Heart right ventricle (tissue), 16 donors: ENCODE measurements at places on chromosomes 1 and 21.
A peak's percentile ranks its signal among the peaks of the same experiment; 100 is the strongest.

GRCh38 chr1:33295450-33296081, 25.3 kb downstream of the A3GALT2 start:
- DNase-seq = peak; percentile 89

DNA sequence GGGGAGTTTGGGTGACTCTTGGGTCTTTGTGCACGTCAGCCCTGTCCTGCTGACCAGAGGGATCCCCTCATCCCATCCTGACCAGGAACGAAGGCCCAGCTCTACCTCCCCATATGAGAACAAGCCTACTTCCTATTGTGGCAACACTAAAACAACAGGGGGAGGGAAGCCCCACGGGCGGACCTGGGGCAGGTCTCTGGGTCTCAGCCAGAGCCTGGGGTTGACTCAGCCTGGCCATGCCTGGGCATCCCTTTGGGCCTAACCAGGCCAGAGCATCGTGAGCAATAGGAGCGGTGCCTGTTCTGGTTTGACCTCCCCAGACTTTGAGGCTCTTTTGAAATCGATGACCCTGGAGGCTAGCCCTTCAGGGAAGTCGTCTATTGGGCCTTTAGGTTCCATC, 16.8 kb downstream of the RPS6KA1 start:
- no peak for DNase-seq

- DNase-seq = no peak
Measured at GRCh38 chr1:31869449-31869848, 53.6 kb upstream of the SPOCD1 start.

DNA sequence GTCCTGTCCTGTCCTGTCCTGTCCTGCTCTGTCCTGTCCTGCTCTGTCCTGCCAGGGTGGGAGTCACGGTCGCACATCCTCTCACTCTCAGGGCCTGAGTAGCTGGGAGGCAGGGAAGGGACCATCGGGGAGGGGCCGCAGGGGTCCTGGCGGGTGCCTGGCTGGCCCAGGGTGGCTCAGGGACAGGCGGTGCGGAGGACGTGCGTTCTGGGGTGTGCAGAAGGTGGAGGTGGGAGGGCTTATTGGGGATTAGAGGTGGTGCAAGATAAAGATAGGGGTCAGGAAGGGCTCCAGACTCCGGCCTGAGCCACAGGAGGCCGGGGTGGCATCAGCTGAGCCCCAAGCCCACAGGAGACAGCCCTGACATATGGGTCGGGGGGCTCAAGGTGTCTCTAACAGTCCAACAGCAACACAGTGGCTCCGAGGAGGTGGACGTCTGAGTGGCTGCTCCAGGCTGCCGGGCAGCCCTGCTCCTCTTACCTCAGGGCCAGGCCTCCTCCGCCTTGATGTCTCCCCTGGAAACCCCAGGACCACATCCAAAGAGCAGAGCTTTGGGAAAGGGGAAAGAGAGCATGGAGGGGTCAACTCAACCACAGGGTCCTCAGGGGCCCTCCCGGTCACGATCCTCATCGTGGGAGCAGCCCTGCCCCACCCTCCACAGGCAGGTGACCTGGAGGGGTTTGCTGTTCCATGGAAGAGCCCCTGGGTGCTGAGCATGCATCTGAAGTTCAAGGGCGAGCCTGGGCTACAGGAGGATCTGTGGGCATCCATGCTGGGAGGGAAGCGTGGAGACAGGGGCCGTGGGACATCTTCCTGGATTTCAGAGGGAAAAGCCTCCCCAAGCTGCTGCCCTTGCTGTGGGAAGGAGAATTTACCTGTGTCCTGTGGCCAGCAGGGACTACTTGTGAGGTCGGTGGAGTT, 39.6 kb upstream of the ADARB1 start:
- no peak for DNase-seq

DNA sequence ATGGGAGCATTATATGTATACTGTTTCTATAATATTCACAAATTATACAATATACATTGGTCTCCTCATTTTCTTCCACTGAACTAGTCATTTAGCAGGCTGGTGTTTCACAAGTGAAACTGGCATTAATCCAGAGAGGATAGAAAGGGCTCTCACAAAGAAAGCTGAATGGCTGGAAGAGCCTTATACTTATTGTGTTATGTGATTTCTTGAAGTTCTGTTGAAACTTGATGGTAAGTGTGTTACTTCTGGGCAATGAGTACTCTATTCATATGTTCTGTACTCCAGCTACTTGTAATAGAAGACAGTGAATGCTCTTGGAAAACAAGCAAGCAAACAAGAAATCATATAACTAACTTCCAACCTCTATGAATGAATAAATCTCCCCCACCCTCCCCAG, 14.9 kb downstream of the STX12 start:
- no peak for DNase-seq

- DNase-seq = peak; percentile 58
Measured at GRCh38 chr1:203216274-203217138, 13.0 kb downstream of the CHIT1 start.

GRCh38 chr1:51189421-51190073, 46.5 kb upstream of the RNF11 start:
- DNase-seq = no peak

DNA sequence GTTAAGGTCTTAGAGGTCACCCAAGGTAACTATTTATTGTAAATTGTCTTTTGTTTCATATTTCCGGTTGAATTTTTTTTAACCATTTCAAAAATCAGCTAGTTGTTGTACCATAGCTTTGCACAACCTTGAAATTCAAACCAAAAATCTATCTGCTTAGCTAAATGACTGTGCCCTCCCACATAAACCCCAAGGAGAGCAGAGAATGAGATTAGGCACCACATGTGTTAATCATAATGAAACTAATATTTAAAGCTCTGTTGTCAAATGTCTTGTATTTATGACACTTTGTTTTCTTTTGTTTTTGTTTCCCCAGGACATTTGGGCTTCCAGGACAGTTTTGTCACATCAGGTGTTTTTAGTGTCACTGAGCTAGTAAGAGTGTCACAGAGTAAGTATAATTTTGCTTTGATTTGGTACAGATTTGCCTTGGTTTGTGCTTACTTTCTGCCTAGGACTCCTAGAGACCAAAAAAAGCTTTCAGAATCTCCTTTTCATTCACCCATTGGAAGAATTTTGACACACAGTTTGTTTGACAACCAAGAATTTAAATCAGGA, 249.9 kb downstream of the NFIA start:
- no peak for DNase-seq

DNA sequence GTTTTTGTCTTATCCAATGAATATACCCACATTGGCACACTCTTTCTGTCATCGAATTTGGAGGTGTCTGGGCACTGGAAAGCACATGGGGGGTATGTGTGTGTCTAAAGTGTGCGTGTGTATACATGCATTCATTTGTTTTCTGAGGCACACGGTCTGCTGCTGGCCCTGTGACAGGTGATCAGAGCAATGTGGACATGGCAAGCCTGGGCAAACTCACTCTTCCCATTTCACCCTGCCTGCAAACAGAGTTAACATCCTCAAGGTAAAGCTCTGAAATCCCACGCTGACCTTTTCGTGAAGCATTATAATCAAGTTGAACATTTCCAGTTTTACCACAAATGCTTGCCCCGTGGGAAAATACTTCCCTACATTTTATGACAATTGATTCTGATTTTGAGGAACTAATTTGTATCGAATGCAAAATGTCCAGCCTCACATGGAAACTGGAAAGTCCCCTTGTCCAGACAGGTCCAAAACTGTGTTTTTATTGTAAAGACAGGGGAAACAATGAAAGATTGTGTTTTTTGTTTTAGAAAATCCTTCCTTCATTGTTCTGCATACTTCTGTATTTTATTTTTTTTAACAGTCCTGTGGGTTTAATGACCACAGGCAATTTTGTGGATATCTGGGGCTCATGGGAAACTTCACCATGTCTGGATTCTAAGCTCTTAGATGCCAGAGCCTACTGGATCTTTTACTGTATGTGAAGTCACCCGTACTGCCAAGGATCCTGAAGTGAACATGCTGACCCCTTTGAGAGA, 160.9 kb downstream of the PBX1 start:
- no peak for DNase-seq

DNA sequence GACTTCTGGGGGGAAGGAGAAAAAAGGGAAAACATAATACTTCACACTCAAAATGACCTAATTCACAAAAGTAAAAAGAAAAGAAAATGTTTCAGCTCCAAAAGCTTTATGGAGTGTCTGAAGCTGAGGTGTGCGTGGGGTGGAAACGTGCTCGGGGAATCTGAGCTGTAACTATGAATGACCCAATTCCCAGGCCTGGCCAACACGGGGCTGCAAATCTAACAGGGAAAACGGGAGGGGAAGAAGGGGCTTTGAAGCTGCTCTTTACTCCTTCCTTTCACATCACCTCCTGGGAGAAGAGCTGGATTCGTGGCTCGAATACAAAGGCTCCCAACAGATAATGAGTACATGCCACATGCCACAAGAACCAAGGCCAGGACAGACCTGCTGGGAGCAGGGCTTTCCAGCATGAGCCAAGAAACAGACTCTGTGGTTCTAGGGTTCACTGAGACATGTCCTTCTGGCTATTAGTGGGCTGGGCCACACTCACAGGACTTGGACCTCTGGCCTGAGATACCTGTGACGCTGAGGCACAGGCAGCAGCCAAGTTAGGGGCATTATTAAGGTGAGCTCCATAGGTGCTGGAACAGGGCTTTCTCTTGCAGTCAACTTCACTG, 51.5 kb downstream of the SLC66A1 start:
- no peak for DNase-seq

DNA sequence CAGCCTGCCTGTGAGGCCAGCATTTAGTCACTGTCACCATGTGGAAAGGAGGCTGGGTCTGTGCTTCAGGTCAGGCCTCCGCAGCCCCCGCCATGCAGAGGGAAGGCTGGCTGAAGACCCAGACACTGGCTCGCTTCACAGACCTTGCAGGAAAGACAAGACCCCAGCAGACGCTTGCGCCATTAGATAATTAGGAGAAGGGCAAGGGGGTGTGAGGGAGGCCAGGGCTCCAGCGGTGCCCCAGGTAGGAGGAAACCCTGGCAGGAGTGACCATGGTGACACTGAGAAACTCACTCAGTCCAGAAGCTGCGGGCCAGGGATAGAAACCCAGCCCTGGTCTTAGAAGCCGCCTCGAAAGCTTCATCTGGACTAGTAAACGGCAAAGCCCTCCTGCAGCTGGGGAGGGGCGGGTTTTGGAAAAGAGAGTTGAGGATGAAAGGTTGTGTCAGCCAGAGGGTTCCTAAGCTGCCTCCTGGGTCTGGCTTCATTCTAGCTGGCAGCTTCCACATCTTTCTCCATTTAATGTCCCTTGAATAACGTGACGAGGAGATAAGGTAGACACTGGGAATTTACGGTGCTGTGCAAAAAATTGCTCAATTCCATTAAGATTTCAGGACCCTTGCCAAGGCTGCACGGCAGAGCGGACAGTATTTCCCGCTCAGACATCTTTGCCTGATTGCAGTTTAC, 294.1 kb upstream of the VAMP3 start:
- DNase-seq = no peak

- no peak for DNase-seq
Measured at GRCh38 chr1:235945775-235946570, 79.3 kb upstream of the LYST start.

DNA sequence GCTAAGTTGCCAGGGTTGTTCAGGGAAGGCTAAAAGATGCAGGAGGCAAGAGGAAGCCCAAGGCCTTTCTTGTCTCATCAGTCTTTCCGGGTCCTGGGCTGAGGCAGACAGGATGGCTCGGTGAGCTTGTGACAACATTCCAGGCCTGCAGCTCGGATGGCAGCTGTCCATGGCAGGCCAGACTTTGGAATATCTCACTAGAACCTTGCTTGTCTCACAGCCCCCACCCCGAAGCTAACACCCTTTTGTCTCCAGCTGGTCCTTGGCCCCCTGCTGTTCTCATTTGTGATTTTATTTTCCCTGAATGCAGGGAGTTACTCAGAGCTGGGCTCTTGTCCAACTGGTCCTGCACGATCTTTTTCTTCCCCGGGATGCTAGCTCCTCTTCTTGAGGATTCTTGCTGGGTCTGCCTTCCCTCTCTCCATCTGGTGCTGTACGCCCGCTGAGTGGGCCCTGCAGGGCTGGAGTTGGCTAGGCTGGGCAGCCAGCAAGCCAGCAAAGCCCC, 477.2 kb upstream of the CAMK1G start:
- DNase-seq = no peak

DNA sequence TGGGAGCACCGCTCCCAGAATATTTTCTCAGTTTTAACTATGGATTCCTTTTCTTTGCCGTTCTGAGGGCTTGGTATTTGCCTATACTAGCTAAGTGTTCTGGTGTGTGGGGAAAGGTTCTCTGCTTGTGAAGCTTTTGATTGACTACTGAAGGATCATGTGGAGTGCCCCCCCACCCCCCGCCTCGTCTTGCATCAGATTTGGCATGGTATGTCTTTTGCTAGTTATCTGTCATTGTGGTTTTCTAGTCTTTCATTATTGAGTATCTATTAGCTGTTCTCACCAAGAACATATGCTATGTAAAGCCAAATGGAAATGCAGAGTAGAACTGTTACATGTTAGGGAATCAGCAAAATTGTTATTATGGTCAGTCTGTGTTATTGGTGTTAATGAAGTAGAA, 58.3 kb downstream of the MACF1 start:
- DNase-seq = no peak

DNA sequence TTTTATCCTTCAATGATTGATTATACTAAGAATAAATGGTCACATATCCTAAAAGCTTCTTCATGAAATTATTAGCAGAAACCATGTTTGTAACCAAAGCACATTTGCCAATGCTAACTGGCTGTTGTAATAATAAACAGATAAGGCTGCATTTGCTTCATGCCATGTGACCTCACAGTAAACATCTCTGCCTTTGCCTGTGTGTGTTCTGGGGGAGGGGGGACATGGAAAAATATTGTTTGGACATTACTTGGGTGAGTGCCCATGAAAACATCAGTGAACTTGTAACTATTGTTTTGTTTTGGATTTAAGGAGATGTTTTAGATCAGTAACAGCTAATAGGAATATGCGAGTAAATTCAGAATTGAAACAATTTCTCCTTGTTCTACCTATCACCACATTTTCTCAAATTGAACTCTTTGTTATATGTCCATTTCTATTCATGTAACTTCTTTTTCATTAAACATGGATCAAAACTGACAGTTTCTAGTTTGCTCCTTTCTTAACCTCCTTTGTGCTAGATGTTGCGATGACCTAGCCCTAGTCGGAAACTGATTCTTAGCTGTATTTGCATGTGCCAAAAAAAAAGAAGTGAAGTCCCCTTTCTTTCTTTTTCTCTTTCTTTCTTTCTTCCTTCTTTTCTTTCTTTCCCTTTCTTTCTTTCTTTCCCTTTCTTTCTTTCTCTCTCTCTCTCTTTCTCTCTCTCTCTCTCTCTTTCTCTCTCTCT, 45.1 kb downstream of the MAP3K7CL start:
- DNase-seq = no peak

- no peak for DNase-seq
Measured at GRCh38 chr21:29416268-29416667, 117.5 kb downstream of the BACH1 start.

DNA sequence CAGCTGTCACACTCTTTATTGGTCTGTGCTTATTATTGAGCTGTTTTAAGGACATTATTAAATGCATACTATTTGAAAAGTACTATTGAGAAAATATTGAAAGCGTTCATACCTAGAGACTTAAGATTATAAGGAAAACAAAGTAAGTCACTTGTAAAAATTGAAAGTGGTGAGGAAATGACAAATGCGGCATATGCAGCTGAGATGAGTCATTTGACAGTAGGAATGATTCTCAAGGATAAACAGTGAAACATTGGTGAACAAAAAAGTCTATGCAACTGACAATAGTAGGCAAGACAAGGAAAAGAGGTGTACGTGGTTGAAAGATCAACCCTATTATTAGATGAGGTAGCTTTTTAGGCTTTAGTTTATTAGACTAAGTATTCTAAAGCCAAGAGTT, 82.6 kb upstream of the MAP10 start:
- no peak for DNase-seq

GRCh38 chr1:82013702-82014101, 213.0 kb downstream of the ADGRL2 start:
- DNase-seq = no peak

GRCh38 chr1:232046451-232047306, 420.1 kb downstream of the DISC1 start:
- no peak for DNase-seq
